ENCODE measurements at places on chromosomes 4 and X.

DNA sequence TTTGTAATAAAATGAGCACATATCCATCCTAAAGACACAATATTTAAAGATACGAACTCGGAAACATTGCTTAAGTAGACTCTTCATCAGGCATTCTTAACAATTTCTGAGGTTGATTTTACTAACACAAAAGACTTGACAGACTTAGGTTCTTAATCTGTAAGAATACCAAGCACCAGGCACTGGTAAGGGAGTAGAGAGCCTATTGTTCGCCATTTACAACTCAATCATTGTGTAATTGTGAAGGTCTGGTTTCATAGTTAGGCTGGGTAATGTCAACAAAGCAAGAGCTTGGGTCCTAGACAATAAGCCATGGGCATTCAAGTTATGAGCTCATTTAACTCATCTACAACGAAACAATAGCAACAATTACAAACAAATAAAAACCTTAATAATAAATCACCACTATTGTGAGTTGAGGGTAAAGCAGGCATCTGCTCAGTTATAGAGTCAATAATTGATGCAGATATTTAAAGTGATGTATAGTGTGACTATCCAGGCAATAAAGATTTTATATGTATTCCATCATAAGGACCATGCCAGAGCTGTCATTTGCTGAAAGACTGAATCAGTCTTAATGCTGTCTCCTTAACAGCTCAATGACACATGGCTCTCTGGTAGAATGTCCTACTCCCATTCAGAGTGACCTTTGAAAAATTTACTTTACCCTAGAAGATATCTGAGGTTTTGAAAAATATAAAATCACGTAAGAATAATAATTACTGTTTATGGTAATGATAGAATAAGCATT, 664.0 kb upstream of the PCDH7 start:
- no peak for DNase-seq

DNA sequence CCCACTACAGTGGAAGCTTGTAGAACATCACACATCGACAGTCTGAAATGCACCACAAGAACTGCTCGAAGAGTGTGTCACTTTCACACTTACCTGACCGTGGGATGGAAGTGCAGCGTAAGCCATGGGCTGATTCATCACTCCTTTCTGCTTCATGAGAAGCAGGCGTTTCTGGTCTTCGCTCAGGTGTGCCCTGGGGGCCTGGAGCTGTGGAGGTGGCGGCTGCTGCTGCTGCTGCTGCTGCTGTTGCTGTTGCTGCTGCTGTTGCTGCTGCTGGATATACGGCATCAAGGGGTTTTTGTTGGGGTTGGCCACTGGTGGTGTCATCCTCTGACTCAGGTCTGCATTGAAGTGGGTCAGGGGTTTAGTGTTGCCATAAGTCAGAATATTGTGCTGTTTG, 223.6 kb downstream of the MGST2 start:
- DNase-seq, result no peak

- no peak for DNase-seq
These were observed 4.6 kb upstream of the MAD2L1 start for GRCh38 chr4:120071192-120071795.

DNA sequence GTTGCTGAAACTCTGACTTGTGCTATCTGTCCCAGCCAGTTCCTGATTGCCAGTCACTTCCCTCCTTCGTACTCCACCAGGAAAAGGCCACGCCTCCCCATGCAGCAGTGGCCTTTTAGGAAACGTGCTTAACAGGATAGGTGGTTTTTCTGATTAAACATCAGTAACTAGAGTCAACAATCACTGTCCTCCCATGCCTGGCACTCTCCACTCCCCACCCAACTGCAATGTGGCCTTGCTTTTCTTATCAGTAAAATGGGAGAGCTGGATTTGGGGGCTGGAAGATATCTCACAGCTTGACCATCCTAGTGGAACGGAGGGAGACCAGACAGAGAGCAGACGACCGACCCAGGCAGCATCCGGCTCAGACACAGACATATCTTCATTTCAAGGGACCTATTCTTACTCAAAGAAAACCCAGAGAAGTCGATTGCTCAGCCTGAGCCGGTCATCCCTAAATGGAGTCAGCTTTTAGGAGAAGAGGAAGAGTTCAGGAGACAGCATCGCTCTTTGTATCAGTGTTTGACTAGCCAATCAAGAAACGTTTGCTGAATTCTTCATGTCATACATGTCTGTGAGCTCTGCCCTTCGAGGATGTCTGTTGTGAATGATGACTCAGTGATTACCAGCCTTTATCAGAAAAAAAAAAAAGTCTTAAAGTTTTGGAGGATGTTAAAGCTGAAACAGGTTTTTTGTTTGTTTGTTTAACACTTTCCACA, 12.7 kb upstream of the UBA6 start:
- no peak for DNase-seq

DNA sequence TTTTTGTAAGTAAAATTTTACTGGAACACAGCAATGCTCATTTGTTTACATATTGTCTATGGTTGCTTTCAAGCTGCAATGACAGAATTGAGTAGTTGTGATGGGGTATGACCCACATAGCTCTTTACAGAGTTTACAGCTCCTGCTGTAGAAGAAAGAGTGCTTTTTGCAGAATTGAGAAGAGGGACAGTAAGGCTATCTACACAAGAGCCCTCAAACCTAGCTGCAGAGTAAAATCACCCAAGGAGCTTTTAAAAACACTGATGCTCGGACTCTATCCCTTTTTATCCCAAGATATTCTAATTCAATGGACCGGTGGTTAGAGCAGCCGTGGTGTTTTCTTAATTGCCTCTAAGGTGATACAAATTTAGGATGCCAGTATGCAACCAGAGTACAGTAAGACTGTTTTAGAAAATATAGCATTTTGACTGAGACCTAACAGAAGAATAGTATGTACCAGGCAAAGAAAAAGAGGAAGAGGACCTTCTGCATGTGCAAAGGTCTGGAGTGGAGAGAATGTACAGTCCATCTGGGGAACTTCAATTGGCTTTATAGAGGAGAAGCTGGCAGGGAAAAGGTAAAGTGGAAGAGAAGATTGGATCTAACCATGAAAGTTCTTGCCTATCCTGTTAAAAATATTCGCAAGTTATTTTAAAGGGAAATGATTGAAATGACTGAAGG, 663.6 kb upstream of the CPEB2 start:
- no peak for DNase-seq

DNA sequence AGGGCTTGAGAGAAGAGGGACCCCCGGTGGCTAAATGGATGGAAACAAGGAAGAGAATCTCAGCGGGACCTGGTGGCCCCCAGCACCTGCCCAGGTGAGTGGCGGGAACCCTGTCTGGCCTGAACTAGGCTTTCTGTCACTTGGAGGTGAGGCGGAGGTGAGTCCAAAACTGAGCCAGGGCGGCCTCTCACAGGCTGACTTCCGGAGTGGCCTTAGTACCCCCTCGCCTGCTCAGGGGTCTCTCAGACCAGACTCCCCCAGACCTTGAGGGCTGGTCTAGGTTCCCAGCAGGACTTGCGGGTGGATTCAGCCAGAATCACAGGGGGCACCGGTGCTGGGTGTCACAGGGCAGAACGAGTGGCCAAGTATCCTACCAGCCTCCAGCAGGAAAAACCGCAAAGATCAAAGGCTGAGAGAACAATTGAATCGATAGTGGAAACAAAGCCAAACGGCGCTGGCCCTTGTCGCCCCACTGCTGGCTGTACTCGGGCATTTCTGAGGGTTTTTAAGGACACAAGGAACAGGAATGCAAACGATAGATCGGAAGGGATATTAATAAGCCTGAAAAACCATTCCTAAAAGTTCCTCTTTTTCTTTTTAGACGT, 67.8 kb downstream of the WFS1 start:
- no peak for DNase-seq

GRCh38 chr4:25096251-25096980, 63.8 kb downstream of the SEPSECS start:
- DNase-seq, result peak; percentile 47

- no peak for DNase-seq
These were observed 458.1 kb downstream of the STIM2 start for GRCh38 chr4:27318740-27319139.

GRCh38 chrX:140715787-140716186, 6.2 kb downstream of the LINC00632 start:
- no peak for DNase-seq

GRCh38 chr4:83229791-83230190, 54.8 kb downstream of the COQ2 start:
- no peak for DNase-seq
